ENCODE measurements at places on chromosomes 6 and 20.

GRCh38 chr6:144581812-144582537 is 296.8 kb downstream of the UTRN start:
- peak; percentile 33 for DNase-seq

DNA sequence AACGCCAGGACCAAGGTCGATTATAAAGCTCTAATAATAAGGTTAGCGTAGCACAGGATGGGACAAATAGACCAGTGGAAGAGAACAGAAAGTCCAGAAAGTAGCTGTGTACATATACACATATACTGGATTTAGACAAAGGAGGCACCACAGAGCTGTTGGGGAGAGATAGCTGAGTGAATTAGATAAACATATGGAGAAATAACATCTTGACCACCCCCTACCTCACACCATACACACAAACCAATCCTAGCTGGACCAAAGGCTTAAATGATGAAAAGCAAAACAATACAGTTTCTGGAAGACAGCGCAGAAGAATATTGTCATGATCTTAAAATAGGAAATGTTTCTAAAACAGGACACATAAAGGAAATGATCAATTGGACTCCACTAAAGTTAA is 112.9 kb downstream of the PXDC1 start:
- no peak for DNase-seq

- DNase-seq = no peak
Measured at GRCh38 chr20:3612795-3613572, 50.2 kb downstream of the GFRA4 start.

DNA sequence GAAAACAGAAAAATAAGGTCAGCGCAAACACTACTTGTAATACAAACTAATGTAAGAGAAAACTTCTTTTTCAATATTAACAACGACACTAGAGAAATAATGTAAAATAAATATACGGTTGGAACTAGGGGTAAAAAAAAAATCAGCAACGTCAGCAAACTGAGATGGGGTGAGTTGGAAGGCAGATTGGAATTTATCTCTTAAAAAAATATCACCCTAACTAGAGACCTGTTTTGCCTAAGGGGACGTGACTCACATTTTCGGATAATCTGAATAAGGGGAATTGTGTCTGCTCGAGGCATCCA is 705 bp upstream of the UTRN start:
- DNase-seq = no peak

DNA sequence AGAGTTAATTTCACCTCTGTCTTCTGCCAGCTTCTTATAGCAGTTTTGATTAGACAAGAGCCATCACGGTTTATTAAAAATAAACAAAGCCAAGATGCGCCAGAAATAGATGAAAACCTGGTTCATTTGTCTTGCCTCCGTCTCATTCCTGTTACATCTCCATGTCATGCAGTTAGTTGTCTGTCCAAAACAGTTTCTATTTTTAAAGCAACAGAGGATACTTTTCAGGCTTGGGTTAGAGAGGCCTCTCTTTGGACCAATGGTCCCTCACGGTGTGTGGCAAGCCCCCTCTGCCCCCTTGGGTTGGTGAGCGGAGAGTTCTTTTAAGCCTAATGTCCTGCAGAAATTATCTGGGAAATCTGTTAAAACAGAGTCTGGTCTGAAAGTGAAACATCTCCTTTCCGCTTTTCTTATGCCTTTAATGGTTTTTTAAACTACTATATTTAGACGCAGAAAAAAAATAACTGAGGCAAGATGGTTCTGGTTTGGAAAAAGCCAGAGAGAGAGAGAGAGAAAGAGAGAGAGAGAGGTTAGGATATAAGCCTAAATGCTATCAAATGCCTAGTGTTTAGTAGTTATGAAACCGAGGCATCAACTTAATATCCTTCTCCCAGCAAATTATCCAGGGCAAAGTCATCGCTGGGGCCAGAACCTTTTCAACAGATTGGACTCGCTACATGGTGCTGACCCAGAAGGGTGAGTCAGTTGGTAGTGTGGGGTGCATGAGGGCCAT is 64.5 kb downstream of the ZDHHC14 start:
- DNase-seq = no peak

DNA sequence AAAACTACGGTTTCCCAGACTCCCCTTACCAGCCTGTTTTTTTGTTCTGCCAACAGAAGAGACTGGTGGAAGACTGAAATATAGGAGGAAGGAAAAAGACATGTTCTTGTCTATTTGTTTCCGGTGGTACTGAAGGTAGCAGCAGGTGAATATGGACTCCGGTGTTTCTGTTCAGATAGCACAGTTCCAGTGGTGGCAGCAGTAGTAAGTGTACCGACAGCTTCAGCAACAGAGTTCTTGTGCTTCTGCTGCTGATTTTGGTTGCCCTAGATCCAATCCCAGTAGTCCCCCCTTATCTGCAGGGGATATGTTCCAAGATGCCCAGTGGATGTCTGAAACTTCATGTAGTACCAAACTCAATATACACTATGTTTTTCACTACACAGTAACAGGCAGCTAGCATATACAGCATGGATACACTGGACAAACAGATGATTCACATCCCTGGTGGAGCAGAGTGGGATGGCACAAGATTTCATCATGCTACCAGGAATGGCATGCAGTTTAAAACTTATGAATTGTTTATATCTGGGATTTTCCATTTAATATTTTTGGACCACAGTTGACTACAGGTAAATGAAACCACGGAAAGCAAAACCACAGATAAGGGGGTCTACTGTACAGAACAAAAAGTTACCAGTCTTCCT is 301.8 kb downstream of the BTBD9 start:
- DNase-seq = no peak

- peak; percentile 7 for DNase-seq
Measured at GRCh38 chr6:136016228-136017225, 165.0 kb downstream of the PDE7B start.

DNA sequence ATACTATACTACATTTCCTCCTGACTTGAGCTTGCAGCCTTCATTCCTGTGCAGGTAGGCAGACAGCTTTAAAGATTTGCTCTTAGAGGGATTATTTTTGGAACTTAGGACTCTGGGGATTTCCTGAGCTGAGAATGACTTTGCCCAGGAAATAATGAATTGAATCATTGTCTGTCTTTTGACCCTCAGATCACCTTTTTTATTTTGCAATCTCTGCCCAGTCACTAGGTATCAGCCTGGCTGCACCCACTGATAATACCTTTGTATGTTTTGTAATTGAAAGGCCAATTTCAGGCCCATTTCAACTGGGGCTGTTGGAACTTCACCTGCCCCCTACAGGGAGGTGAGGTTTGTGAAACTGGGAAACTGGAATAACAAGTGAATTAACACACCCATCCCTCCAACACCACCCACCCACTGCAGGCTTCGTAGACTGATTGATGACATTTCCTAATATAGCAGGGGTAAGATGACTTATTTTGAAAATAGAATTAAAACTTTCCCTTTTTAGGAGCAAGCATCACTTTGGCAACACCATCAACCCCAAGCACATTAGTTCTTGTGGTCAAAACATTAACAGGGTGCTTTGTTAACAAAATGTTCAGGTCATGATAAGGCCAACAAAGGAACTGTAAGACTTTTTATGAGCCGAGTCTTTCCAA is 157.1 kb upstream of the CENPW start:
- no peak for DNase-seq

DNA sequence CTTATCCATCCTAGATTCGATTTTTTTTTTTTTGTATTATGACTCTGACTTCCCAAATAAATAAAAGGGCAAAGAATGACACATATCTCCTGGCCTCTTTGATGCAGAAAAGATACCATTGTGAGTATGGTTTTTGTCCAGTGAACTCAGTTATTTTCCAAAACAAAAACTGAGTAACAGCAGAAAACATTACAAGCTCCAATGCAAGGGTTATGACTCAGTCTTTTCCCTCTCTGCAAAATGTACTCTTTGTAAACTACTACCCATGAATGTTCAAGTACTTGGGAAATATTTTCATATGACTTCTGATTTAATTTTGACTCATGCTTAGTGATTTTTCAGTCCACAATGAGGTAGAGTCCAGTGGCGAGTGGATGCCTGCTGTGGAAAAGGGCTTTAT is 355.3 kb downstream of the RNF144B start:
- no peak for DNase-seq

DNA sequence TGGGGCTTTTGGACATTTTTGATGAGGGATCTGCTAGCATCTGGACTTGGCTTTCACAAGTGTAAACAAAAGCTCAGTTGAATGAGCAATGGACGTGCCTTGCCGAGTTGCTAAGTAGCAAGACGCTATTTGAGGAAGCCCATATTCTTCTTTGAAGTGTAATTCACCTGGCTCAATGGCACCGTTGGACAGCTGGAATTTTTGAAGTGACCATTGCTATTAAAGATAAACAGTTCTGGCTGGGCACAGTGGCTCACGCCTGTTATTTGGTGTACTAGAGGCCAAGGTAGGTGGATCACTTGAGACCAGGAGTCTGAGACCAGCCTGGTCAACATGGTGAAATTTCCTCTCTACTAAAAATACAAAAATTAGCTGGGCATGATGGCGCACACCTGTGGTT is 88.8 kb upstream of the SOX4 start:
- no peak for DNase-seq

GRCh38 chr6:27838945-27839625 is 73.1 kb downstream of the OR2B2 start:
- DNase-seq = no peak

GRCh38 chr6:86952991-86953390 is 15.7 kb downstream of the HTR1E start:
- DNase-seq = no peak

GRCh38 chr6:28543651-28544610 is 18.2 kb downstream of the GPX5 start:
- no peak for DNase-seq

- DNase-seq = no peak
Measured at GRCh38 chr6:139540894-139541293, 166.4 kb upstream of the CITED2 start.

- DNase-seq = no peak
Measured at GRCh38 chr20:58700121-58700821, 7.7 kb downstream of the NPEPL1 start.

GRCh38 chr20:62815066-62815991 is 1.5 kb upstream of the COL9A3 start:
- DNase-seq = no peak

DNA sequence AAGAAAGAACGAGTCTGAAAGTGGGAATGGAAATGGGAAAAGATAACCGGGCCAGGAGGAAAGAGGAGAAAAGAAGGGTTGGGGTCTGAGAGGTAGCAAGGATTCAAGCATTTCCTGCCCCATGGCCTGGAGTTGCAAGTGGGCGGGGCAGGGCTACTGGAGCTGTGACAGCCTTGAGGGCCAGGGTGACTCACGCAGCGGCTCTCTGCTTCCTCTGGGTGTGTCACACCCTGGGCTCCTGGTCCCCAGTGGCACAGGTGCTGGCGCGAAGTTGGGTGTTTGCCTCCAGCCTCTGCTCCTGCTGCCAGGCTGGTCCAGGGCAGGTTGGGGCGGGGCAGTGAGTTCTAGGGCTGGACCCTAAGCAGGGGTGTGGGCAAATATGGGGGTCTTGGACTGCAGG is 3.3 kb upstream of the ULBP3 start:
- no peak for DNase-seq

- no peak for DNase-seq
Measured at GRCh38 chr6:96184798-96185197, 169.0 kb downstream of the FUT9 start.

GRCh38 chr6:150967381-150967780 is 101.9 kb downstream of the MTHFD1L start:
- DNase-seq = no peak

- no peak for DNase-seq
Measured at GRCh38 chr6:36053878-36054277, 26.3 kb downstream of the MAPK14 start.

DNA sequence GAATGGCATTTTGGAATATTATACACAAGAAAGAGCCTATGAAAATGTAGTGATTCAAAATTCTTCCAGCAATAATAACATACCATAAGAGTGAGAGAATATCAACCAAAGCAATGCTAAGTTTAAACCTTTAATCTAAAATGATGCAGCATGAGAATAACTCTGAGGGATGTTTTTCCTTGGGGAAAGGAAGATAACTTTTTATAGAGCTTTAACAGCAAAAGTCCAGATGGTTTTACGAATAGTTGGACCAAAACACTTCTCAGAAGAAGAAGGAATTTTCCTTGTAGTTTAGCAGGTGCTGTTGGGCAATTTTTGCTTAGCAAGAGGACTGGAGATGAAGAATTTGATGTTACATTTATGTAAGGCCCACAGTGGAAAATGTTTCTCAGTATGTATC is 1503.2 kb downstream of the HACE1 start:
- no peak for DNase-seq

DNA sequence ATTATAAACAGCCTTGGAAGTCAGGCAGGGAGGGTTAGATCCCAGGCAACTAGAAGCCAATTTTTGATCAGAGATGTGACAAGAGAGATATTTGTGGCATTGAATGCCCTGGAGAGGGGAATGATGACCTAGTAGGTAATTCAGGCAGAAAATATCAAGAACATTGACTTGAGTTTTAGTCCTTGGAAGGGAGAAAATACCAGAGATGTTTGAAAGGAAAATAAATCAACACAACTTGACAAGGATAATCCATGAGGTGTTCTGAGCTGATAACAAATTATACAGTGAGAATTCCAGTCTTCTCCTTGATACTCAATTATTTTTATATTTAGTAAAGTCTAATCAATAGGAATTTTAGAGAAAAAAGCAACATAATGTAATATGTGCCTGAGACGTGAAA is 10.6 kb upstream of the MARCKS start:
- DNase-seq = no peak

GRCh38 chr20:14853079-14853478 is 515.7 kb upstream of the FLRT3 start:
- no peak for DNase-seq

- no peak for DNase-seq
Measured at GRCh38 chr20:45338121-45339030, 9.8 kb downstream of the SDC4 start.

- DNase-seq = no peak
Measured at GRCh38 chr6:54830216-54830615, 16.4 kb upstream of the FAM83B start.

DNA sequence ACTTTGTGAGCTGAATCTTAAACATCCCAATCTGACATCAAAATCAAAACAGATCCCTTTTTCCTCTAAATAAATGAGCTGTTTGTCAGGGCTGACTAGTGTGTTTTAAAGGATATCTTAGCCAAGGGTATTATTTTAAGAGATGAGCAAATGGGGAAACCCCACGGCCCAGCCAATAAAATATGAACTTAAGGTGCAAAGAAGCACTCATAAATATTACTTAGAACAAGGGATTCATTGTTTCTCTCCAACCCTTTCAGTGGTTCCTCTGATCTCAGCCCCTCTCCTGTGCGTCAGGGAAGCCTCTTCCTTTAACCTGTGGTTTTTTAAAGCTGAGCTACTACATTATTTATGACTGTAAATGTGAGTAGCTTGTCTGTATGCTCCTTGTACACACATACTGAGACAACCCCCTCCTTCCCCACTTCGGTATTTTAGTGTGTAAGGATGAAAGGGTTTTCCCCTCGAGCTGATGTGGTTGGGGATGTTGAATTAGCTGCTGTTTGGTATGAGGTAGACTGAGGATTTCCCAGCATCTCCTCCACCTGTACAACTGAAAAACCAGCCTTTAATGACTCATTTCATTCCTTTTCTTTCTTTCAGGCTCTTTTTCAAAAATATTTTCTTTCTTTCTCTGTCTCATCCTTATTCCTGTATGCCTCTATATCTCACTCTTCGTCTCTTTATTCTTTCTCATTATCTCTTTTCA is 6.5 kb downstream of the BMP5 start:
- DNase-seq = no peak
